ENCODE measurements at places on chromosomes 3 and 15.

- DNase-seq, result peak; percentile 26
Observed at GRCh38 chr3:104885214-104885814, 481.4 kb upstream of the ALCAM start.

- peak; percentile 53 for DNase-seq
Observed at GRCh38 chr3:125211523-125212090, 941 bp downstream of the SLC12A8 start.

DNA sequence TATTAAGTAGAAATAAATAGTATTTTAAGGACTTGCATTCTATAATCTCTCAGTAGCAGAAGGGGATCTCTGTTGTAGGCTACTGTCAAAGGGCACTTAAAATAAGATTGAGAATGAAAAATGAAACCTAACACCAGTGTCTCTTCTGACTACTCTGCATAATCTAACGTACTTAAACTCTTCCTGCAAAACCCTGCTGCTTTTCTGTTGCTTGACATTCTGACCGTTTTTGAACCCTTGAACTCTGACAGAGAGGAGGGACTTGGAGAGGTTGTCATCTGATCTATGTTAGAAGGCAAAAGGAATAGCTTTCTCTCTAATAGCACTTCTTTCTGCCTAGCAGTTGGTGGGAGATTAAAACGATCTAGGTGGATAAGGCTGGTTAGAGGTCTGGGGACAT is 204.6 kb downstream of the ZIC1 start:
- no peak for DNase-seq

GRCh38 chr15:101138086-101138660 is 113.7 kb downstream of the CHSY1 start:
- DNase-seq, result no peak

GRCh38 chr3:14376348-14377043 is 25.9 kb upstream of the SLC6A6 start:
- DNase-seq, result no peak

- peak; percentile 35 for DNase-seq
Observed at GRCh38 chr3:196518966-196519717, 4.0 kb upstream of the SMCO1 start.

GRCh38 chr3:123859177-123859576 is 25.0 kb downstream of the MYLK start:
- no peak for DNase-seq

- no peak for DNase-seq
Observed at GRCh38 chr3:121869736-121870135, 24.5 kb upstream of the SLC15A2 start.

DNA sequence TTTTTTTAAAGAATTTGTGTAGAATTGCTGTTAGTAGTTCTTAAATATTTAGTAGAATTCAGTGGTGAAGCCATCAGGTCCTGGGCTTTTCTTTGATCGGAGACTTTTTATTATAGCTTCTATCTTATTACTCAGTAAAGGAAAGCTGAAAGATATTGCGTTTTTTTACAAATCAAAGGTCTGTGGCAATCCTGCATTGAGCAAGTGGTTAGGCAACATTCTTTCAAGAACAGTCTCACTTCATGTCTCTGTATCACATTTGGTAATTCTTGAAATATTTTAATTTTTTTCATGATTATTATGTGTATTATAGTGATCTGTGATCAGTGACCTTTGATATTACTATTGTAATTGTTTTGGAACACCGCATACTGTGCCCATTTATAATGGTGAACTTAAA is 140.8 kb downstream of the UNC13C start:
- DNase-seq, result no peak

- no peak for DNase-seq
Observed at GRCh38 chr3:174219738-174220137, 639.4 kb upstream of the NAALADL2 start.

GRCh38 chr15:84947947-84948830 is 33.5 kb upstream of the PDE8A start:
- DNase-seq, result no peak

GRCh38 chr3:165256554-165257065 is 60.4 kb upstream of the SLITRK3 start:
- no peak for DNase-seq

GRCh38 chr15:60507596-60508424 is 28.9 kb upstream of the ICE2 start:
- peak; percentile 33 for DNase-seq

GRCh38 chr3:151553888-151554287 is 93.0 kb upstream of the IGSF10 start:
- DNase-seq, result no peak

DNA sequence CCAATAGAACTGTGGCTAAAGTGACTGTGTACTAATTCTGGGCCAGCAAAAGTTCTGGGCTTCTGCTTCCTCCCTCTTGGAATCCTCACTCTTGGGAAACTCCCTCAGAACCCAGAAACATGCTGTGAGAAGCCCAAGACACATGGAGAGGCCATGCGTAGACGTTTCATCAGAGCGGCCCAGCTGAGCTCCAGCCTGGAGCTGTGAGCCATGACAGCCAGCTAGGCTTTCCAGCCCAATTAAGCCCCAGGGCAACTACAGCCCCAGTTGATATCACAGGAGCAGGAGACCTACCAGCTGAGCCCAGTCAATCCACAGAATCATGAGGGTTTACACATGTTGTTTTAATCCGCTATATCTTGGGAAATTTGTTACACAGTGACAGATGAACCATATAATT is 43.6 kb upstream of the CNOT10 start:
- DNase-seq, result no peak

DNA sequence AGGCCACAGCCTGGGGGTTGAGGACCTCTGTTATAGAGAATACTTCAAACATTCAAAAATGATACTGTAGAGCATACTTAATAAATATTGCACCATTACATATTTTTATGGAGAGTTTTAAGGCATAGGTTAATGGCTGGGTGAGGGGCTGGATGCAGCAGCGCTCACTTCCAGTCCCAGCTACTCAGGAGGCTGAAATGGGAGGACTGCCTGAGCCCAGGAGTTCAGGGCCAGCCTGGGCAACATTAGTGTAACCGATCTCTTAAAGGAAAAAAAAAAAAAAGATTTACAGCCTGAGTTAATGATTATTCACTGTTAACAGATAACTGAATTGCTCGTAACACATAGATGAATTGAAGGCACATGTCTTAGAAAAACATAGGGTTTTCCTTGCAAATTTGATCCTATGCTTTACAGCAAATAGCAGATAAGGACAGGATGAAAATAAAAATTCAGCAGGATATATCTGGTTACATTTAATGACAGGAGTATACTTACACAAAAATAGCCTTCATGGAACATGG is 282.9 kb downstream of the TBC1D5 start:
- DNase-seq, result no peak

DNA sequence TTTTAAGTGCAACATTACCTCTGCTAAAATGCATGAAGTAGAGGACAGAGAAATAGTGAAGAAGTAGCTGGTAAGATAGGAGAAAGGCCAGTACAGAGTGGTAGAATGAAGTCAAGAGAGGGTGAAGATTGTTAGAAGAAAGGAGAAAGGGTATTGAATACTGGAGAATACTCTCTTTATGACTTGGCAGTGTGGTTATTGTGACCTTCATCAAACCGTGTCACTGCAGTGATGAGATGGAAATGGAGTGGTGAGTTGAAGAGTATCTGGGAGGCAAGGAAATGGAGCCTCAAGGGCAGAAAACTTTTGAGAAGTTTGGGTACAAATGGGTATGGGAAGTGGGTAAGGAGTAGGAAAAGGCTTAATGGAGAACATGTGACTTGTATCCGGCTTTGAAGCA is 24.7 kb downstream of the MINDY2 start:
- DNase-seq, result no peak

- DNase-seq, result no peak
Observed at GRCh38 chr15:73932381-73933191, 6.3 kb downstream of the LOXL1 start.

DNA sequence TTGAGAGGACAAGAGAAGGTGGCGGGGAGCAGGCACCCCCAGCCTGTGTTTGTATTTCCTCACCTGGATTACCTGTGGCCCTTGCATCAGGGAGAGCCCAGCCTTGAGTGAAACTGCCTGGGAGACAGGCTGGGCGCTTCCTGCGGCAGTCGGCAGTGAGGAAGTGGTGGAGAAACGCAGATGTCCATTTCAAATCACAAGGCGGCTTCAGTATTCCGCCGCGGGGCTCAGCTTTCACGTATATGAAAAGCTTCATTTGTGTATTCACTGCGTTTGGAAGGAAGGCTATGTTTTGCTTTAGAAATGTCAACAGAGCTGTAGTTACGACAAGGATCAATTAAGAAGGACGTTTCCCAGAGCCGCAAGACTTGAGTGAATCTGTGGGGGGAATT is 167.4 kb upstream of the CTDSPL start:
- DNase-seq, result no peak

GRCh38 chr15:75029378-75030022 is 6.1 kb downstream of the PPCDC start:
- DNase-seq, result peak; percentile 97

- DNase-seq, result no peak
Observed at GRCh38 chr3:140378571-140379340, 299.1 kb upstream of the TRIM42 start.

All from Peyer's patch (tissue), 4 donors.